ENCODE measurements at places on chromosomes 3 and 15.

GRCh38 chr3:110905121-110905520, 166.5 kb upstream of the NECTIN3 start:
- DNase-seq: no peak

- DNase-seq: no peak
Measured at GRCh38 chr3:136690599-136690998, 61.6 kb downstream of the STAG1 start.

GRCh38 chr15:39204031-39204430, 376.8 kb upstream of the THBS1 start:
- DNase-seq: no peak

DNA sequence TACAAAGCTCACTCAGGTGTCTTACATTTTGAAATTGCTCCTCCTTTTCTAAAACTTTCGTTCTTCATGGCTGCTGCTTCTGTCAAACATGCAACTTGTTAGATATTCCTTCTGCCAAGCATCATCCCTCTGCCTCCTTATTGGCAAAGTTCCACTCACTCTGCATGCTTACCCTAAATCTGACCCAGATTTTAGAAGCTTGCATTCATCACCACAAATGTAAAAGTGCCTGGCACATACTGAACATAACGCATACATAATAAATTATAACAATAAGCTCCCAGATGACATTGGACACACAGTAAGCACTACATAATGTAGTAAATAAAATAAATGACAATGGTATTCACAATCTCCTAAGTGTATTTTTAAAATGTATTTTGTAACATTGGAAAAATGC, 107.4 kb downstream of the LMLN start:
- DNase-seq: no peak

DNA sequence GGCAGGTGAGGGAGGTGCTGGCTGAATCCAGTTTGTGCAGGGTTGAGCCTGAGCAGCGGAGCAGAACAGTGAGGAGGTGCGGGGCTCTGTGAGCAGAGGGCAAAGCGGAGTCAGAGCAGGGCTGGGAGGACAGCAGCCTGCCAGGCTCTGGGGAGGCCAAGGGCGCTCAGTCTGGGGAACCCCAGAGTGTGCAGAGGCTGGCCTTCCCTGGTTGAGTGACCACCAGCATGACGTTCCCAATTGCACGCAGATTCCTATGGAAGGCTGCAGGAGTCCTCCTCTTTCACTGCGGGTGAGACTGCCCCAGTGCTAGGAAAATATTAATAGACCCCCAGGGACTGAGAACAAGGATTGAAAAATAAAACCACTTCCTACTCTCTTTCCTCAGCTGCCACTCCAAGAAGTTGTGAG, 13.2 kb downstream of the MRAS start:
- DNase-seq: no peak

DNA sequence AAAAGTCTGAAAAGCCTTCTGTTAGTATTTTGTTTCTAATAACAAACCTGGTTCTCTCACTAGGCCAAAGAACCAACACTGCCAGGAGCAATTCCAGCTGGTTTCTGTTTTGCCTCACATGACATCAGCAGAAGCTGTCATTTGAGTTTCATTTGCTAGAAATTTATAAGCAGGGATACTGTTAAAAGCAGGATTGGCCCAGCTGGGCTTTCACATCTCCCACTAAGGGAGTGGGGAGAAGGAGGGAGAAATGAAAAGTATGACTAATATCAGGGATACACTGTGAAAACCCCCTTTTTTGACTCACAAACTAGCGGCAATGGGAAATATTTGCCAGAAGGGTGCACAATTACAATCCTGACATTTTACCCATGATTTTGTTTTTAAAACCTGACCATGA, 5.3 kb downstream of the CCDC80 start:
- no peak for DNase-seq

GRCh38 chr3:166955201-166955939, 424.7 kb downstream of the ZBBX start:
- no peak for DNase-seq

- no peak for DNase-seq
Measured at GRCh38 chr15:35746121-35746520, 200.2 kb upstream of the DPH6 start.

All from NCI-H187 (cell line).